Fibroblast of mammary gland (primary cell): ENCODE measurements at places on chromosomes 13 and 19.
A peak's percentile ranks its signal among the peaks of the same experiment; 100 is the strongest.

GRCh38 chr13:83065108-83065507 lies 817.2 kb downstream of the SLITRK1 start:
- DNase-seq: peak; percentile 95

DNA sequence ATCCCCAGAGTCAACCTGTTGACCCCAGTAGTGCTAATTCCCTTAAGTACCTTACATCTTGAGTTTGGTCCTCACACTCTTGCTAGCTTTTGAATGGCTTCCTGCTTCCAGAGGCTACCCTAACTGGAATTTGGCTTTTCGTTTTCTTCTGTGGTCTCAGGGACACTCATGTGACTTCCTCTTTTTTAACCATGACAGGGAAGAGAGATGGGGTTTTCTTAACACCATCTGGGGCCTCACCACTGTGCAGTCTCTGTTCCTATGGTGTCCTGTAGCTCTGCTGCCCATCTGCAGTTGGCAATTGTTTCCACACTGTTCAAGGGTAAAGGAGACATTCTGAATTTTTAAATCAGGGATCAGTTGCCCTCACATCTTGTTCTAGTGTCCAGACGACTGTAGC lies 66.7 kb downstream of the SLC10A2 start:
- no peak for DNase-seq

DNA sequence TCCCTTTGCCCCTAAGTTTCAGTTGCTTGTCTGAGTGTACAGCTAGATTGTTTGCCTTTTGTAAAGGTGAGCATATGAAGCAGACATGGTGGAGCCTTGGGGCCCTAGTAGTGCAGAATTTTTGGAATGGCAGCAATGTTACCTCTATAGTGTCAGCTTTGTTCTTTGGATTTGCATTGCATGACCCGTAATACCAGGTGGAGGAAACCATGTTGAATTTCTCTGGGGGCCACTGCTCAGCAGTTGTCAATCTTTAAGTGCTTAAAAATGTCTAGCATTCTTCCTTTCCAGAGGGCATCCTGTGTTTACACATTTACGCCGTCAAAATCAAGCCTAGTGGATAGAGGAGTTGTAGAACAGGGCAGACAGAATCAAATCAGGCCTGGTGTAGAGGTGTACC lies 303.3 kb downstream of the ATP8A2 start:
- no peak for DNase-seq

DNA sequence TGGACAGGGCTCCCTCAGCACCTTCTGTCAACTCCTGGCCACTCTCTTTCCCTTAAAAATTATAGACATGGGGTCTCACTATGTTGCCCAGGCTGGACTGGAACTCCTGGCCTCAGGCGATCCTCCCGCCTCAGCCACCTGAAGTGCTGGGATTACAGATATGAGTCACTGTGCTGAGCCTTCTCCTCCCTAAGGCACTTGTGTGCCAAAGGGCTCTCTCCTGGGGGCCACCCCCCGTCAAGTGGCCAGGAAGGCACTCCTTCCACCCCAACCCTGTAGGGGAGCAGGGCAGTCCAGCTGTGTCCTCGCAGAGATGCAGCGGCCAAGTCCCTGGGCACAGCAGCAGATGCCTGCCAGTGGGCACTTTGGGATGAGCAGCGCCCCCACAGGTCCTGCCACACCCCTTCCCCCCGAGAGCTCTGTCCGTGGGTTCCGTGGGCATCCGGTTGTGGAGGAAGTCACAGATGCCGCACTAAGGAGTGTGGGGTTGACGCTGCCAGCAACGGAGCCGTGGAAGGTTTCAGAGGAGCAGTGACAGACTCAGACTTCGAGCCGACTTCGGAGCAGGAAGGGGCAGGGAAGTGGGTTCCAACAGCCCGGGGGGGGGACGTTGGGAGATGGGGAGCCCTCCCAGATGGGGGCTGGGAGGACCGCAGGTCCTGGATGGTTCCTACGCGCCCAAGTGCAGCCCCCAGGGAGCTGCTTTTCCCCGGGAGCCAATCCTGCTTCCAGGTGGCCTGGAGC lies 3.3 kb upstream of the UQCR11 start:
- peak; percentile 46 for DNase-seq
